Osteoblast (primary cell): ENCODE measurements at places on chromosomes 2 and 18. TPM values are rescaled to one million over a fixed set of nuclear protein-coding genes. Genes with fewer than 3 reads are reported as not detected.
A peak's percentile ranks its signal among the peaks of the same experiment; 100 is the strongest.

- DNase-seq, result no peak
Measured at GRCh38 chr2:230895536-230896345, 29.3 kb downstream of the GPR55 start.

GRCh38 chr2:174020926-174021662 lies 55.9 kb upstream of the SP3 start:
- DNase-seq, result no peak

GRCh38 chr2:219473511-219473910 lies 25.2 kb upstream of the GMPPA start:
- no peak for DNase-seq

DNA sequence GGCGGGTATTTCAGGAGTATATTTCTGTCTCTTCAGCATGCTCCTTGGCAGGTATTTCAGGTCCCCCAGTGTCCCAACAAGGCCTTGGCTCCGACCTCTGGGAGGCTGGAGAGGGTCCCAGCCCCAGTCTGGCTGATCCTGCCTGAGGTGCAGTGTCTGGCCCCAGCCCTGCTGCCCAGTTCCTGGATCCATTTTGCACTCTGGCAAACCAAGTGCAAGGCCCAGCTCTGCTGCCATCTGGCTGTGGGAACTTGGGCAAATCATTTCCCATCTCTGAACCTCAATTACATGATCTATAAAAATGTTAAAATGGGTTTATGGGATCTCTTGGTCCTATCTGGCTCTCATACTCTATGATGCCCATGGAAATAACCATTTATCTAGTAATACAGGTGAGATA lies 63.6 kb downstream of the ZBTB7C start:
- peak; percentile 73 for DNase-seq

DNA sequence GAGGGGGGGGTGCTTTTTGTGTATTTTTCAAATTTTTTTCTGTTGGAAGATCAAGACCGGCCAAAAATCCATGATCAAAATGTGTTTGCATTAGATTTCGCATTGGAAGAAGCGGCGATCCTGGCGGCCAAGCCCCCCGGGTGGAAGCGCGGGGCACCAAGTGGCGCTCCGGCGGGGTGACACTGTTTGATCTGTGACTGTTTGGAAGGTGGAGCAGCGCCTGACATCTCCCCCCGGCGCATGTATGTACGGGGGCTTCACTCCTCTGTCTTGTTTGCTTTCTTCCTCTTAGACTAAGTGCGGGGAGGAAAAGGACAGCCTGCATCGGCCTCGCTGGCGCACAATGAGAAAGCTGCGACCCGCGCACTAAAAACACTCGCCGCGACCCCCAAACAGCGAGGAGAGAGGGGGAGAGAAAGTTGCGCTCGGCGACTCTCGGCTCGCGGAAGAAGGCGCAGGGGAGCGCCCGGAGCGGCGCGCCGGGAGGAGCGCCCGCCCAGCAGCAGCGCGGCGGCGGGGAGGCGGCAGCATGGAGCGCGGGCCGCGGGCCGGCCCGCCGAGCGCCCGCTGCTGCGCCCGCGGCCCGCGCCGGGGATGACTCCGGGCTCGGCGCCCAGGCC lies 515 bp downstream of the TSHZ1 start:
- no peak for DNase-seq

GRCh38 chr2:20457661-20458630 lies 11.1 kb downstream of the RHOB start:
- no peak for DNase-seq

- peak; percentile 36 for DNase-seq
Measured at GRCh38 chr2:157087373-157088002, 170.0 kb upstream of the GALNT5 start.

- DNase-seq, result no peak
Measured at GRCh38 chr2:105712166-105712915, 32.4 kb upstream of the NCK2 start.

- no peak for DNase-seq
Measured at GRCh38 chr2:5977477-5977876, 285.3 kb downstream of the SOX11 start.

- DNase-seq, result no peak
Measured at GRCh38 chr2:54630858-54631497, 92.5 kb upstream of the EML6 start.

DNA sequence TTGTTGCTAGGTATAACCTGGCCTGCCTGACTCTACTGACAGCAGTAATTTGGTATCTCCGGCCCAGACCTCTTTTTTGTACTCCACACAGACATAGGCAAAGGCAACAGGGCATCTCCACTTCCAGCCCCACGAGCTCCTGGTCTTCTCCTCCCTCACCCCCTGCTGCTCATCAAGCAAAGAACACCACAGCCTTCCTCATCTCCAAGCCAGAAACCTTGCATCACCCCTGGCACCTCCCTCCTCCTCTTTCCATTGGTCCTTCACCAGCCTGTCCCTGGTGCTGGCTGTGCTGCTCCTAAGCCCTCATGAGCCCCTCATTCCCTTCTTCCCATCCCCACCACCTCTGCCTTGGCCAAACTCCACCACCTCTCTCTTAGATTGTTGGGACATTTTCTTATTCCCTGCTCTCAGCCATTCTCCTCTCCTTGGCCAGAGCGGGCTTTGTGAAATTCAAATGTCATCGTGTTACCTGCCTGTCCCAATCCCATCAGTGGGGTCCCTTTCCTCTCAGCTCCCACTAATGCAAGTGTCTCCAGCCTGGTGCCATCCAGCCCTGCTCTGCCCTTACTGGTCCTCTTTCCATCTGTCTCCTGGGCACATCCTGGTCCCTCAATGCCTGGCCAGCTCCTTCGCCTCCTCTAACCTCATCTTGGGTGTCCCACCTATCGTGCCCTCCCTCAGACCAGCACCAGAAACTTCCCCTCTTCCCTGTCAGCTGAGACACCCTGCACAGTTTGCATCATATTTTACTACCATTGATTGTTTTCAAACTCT lies 77.4 kb downstream of the INHBB start:
- peak; percentile 26 for DNase-seq

DNA sequence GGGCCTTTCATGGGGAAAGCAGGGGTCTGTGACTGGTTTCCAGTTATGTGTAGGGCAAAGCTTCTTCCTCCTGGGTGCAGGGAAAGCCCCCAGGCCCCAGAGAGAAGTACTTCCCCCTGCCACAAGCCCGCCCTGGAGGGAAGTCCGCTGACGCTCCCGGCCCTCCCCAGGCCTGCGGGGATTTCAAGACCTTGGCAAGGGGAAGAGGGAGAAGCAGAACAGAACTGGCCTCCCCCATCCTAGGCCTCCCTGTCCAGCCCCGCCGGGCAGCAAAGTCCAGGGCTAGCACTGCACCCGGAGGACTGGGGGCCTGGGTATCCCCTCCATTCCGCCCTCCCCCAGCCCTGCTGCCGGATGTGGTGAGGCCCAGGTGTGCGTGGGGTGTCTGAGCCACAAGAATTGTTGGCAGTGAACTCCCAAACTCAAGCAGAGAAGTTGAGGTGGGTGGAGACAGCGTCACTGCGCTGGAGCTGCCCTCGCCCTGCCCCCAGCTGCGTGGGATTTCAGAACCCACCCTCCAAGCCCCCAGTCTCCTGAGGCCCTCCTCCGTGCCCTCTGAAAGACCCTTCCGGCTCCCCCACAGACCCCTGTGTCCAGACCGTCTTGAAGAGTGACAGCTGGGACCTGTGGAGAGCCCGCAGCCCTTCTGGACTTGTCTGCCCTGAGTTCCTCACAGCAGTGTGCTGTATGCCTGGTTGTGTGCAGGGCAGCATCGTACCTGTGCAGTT lies 1.1 kb upstream of the DUSP2 start:
- DNase-seq, result peak; percentile 90

DNA sequence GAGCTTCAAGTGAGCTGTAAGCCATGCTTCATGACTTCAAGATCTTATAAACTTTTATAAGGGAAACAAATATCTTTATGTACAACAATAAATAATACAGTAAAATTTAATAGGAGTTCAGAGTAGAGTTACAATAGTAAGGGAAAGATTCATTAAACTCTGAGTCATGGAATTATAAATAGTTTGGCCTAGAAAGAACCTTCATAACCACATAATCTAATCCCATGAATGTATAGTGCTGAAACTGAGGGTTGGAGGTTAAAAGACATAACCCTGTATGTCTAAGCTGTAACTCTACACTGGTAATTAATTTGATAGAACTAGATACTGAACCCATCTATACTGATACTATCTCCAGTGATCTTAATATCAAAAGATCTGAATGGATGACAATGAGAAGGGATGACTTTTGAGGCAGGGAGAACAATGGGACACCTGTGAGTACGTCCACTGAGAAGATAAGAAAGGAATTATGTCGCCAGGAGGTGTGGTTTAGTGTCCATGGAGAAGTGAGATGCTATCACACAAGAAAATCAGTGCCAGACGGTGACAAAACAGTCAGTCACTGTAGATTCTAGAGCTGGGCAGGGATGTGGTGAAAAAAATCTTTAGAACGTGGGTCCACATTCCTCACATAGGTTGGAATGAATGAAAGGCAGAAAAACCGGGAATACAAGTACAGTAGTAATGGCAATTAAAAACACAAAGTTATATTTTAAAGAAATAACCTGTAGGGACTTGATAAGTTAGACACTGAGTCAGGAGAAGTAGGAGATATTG lies 1.1 kb downstream of the IL1F10 start:
- DNase-seq, result no peak

- DNase-seq, result no peak
Measured at GRCh38 chr2:183105402-183106134, 18.7 kb upstream of the NUP35 start.

- DNase-seq, result peak; percentile 94
Measured at GRCh38 chr2:173854840-173855239, 110.3 kb downstream of the SP3 start.

DNA sequence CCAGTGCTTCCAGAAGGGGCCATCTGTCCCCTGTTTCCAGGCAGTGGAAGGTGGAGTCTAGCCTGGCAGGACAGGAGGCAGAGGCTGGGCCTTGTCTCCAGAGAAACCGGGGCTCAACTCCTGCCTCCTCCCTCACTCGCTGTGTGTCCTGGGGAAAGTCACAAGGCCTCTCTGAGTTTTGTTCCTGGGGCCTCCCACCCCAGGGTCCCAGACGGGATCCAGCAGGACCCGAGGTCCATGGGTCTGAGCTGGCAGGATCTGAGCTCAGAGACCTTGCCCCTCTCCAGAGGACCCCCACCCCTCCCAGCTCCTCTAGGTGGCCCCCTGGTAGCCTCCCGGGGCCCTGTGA lies 72.2 kb upstream of the TAF1B start:
- no peak for DNase-seq

GRCh38 chr2:28318023-28318422 lies 74.6 kb upstream of the FOSL2 start:
- no peak for DNase-seq

DNA sequence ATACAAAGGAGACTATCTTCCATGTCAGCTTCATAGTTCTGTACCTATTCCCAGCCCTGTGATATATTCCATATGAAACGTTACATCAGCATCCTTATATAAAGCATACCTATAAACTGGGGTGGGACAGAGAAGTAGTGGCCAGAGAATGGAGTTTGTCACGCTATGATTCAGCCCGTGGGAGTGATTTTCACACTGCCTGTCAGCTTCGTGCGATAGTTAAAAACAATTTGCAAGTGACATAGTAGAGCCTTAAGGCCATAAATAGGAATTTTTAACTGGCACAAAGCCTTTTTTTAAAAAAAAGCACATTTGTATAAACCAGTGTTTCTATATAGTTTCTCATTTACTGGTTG lies 30.2 kb downstream of the PKP4 start:
- no peak for DNase-seq

- DNase-seq, result peak; percentile 90
Measured at GRCh38 chr2:9800975-9801726, 42.1 kb upstream of the TAF1B start.

DNA sequence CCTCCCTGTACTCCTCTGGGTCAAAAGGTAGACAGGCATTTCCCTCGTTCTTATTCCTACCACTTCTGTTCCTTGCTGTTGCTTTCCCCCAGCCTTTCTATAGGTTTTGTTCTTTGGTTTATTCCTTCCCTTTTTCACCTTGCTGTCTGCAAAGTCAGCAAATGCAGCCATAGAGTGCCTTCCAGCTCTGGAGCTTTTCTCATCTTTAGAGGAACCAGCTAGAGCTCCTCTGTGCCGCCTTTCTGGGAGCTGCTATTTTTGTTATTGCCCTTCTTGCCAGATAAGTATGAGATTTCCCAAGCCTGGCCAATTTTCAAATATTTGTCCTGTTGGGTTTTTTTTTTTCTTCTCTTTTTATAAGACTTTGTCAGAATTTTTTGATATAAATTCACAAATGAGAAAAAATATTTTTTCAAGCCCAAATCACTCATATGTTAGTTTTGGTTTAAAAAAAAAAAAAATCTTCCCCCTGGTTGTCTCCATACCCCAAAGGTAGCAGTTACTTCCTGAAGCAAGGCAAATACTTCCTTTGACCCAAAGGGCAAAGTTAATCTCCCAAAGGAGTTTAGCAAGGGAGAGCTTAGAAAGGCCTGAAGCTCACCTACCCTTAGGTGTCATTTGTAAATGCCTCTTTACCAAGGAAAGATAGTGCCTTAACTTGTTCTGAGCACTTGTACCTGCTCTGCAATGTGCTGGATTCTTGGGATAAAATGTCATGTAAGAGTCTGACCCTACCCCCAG lies 5.1 kb upstream of the TTC27 start:
- DNase-seq, result no peak

- DNase-seq, result no peak
Measured at GRCh38 chr2:66683599-66683998, 248.7 kb downstream of the MEIS1 start.

DNA sequence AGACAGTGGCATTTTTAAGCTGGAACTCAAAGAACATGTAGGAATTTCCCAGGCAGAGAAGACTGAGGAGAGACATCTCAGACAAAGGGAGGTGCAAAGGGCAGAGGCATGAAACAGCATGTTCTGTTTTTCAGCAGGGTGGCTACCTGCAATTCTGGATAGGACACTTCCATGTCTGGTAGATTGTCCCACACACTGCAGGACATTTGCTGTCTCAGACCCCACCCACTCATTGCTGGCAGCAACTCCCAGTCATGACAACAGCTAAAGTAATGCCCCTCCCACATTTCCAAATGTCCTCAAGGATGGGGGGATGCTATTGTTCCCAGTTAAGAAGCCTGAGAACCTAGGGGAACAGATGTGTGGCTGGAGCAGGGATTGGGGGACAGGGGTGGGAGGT lies 40.8 kb downstream of the ANKRD44 start:
- no peak for DNase-seq

DNA sequence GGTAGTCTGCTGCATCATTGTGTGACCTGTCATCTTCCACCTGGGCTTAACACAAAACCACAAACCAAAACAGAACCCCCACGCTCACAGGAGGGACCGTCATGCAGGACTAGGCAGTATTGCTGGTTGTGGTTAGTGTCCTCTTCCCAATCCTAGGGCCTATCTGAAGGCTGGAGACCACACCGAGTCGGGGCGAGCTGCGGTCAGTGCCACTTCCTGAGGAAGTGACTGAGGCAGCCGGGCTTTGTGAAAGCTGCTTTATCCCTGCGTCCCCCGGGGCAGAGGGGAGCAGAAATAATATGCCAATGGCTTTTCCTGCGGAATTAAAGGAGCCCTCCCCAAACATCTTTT lies 22.9 kb downstream of the ZNF532 start:
- peak; percentile 91 for DNase-seq

The MERTK gene
- total RNA-seq, result 0.59 and 0.72 TPM in 2 replicates

The IL36A gene
- not detected in 2 replicates for total RNA-seq

The DHRS9 gene
- total RNA-seq, result not detected in 2 replicates

The HES6 gene
- total RNA-seq, result 1.8 and 4.0 TPM in 2 replicates

The SPC25 gene
- 0.88 and 1.1 TPM in 2 replicates for total RNA-seq

The NFATC1 gene
- 5.3 and 6.2 TPM in 2 replicates for total RNA-seq

The EVA1A gene
- 70.9 and 74.8 TPM in 2 replicates for total RNA-seq

The HOXD12 gene
- not detected in 2 replicates for total RNA-seq

The SERPINB12 gene
- total RNA-seq, result not detected in 2 replicates

The VAPA gene
- total RNA-seq, result 277 and 316 TPM in 2 replicates

The GPR55 gene
- not detected in 2 replicates for total RNA-seq

The PDK1 gene
- total RNA-seq, result 18.9 and 26.8 TPM in 2 replicates

The POTEI gene
- not detected in 2 replicates for total RNA-seq

The CFAP65 gene
- total RNA-seq, result not detected in 2 replicates

The M1AP gene
- under 0.01 and 0.29 TPM in 2 replicates for total RNA-seq
